Activated CD4-positive, alpha-beta T cell treated with anti-CD3 and anti-CD28 coated beads, Interleukin-2, Interleukin-4, amounts not matched to agents 100 ng/mL and 50 ng/mL, durations not matched to agents 16 hours and 8 hours (primary cell): ENCODE measurements at places on chromosomes 3 and 15.
A peak's percentile ranks its signal among the peaks of the same experiment; 100 is the strongest.

DNA sequence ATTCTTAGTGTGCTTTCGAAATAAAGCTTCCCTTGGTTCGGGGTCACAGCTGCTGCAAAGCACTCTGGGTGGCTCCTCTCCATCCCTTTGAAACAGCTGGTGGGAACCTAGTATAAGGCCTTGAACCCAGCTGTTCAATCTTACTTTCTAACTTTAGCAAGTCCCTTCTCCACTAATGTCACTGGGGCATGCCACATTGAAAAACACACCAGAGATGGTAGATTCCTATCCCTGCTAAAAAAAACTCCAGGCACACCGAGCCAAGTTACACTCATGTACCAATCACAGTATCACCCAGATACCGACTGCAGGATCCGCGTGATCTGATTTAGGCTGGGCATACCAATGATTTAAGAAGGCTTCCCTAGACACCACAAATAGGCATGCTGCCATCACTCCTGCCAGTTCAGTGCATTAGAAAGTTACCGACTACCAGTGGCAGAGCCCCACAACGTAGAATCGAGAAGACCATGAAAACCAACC, 65.0 kb downstream of the WWTR1 start:
- no peak for DNase-seq

GRCh38 chr3:42505849-42506410, 3.5 kb downstream of the VIPR1 start:
- no peak for DNase-seq

DNA sequence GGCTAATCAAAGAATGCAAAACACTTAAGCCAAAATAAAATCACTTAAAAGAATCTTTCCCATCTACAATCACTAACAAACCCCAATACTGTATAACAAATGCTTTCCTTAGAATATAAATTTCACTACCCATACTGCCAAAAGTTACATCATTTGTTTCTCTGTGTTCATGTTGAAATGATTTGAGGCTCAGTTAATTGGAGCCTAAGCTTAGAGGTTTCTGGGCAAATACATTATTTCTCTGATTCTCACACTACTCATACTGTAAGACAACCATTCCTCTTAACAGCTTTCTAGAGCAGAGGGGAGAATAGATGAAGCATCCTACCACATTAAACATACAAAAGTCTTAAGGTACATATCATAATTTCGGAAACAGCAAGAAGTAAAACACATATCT, 2.1 kb downstream of the RIOX2 start:
- no peak for DNase-seq

GRCh38 chr3:71759401-71759800, 5.7 kb downstream of the GPR27 start:
- DNase-seq: no peak

DNA sequence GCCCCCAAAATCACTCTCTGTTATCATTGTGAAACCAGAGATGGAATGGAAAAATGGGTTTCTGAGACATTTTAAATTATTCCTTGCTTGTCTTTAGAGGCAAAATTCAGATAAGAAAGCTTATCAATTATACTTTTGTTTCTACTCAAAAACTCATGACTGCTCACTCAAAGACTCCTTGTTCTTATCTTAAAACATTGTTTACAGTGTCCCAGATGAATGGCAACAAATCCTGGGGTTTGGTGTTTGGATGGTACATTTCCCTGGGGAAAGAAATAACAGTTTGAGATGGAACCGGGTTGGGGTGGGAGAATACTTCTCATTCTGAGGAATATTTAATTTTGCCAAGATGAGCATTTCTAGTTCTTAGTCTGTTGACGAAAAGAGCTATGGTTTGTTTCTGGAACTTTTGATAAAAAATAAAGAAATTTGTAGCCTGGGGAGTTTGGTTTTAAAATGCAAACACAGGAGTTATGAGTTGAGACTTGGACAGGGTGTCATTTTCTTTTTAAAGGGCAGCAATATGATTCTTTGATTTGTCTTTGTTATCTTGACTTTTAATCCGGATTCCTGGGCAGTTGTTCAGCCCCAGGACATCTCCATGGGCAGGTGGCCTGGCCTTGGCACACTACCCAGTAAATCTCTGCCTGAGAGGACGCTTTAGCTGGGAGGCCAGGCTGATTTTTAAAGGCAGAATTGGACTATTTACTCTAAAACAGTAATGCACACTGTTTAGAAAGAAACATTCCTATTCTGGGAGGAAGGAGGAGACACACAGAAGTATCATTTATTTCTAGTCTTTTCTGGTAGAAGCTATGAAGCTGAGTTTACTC, 32.4 kb downstream of the BTD start:
- DNase-seq: no peak

DNA sequence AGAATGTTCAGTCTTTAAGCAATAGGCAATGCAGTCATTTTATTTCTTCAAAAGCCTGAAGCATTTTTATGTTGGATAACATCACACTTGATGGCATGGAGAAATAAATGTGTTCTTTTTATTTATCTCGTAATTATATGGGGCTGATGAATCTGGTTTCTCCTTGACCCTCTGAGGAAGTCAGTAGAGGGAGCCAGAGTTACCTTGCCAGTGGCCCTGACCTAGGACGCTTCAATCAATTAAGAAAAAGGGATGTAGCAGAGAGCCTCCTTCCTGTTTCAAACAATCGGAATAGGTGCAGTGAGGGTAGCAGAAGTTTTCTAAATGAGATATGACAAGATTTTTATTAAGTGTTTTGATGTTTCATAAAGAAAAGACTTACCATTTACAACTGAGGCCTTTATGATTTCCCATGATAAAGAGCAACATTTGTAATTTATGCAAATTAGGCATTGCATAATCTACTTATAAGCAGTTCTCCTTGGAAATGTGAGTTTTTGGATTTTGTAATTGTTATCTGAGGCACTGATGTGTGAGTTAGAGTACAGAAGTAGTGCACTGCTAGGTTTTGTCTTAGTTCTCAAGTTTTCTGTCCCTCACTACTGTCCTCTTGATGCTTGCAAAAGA, 129.1 kb downstream of the RAP2B start:
- peak; percentile 22 for DNase-seq

- DNase-seq: no peak
Measured at GRCh38 chr3:190502946-190503345, 10.9 kb upstream of the IL1RAP start.

DNA sequence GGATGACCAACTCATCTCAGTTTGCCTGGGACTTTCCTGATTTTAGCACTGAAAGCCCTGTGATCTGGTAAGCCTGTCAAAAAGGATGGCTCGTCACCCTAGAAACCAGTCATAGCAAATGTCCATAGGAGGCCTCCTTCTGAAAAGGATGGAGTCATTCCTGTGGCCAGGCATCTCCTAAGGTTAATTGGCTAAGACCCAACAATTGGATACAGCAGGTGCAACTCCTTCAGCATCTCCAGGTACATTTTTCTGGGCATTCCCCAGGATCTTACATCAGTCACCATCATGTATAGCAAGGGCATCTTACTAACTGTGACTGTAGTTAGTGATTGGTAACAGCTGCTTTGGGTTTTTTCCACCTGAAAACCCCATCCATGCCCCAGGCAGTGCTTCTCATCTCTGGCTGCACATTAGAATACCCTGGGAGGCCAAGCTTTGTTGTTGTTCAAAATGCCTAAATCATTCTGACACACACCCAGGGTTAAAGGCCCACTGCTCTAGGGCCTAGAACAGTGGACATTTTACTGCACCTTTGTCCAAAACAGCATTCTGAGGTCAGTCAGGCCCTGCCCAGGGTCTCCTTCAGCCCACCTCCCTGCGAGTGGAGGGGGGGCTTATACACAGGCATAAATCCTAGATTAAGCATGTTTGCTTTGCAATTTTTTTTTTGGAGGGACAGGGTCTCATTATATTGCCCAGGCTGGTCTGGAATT, 28.3 kb upstream of the GALNT15 start:
- DNase-seq: no peak

GRCh38 chr3:117922039-117922438, 1112.6 kb downstream of the IGSF11 start:
- no peak for DNase-seq

- no peak for DNase-seq
Measured at GRCh38 chr15:70264014-70264582, 166.4 kb upstream of the TLE3 start.

GRCh38 chr3:15331606-15332404, 581 bp downstream of the SH3BP5 start:
- DNase-seq: no peak

DNA sequence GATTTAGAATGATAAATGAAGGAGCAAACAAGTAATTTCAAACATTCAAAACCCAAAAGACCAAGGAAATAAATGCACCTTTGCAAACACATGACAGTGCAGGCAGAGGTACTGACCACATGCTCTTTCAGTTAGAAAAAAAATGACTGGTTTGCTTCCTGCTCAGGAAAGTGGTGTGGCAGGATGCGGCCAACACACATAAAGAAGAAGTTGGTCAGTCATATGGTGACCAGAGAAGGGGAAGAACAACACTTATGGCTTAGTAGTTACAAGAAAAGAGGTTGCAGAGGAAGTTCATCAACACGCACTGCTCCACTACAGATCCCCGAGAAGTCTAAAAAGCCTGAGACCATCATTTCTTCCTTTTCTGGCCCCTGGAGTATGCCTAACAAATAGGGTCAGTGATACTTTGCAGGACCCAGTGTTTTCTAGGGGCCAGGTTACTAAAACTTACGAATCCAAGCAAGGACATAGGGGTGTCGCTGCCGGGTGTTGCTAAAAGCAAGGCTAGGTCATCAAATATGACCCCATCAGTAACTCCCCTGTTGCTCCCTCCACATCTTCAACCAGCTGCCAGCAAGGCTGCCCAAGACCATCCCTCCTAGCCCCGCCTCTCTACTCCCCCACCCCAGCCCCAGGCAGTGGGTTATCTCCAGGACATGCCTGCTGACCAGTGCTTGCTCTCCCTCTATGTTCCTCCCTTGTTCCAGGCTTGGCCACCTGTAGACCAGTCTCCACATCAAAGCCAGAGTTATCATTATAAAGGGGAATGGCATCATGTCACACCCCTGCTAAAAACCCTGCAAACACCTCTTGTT, 11.2 kb downstream of the ATP8B4 start:
- peak; percentile 90 for DNase-seq

- peak; percentile 19 for DNase-seq
Measured at GRCh38 chr15:68228971-68229385, 550 bp downstream of the CLN6 start.

GRCh38 chr3:46733026-46733800, 15.5 kb upstream of the PRSS50 start:
- DNase-seq: no peak

DNA sequence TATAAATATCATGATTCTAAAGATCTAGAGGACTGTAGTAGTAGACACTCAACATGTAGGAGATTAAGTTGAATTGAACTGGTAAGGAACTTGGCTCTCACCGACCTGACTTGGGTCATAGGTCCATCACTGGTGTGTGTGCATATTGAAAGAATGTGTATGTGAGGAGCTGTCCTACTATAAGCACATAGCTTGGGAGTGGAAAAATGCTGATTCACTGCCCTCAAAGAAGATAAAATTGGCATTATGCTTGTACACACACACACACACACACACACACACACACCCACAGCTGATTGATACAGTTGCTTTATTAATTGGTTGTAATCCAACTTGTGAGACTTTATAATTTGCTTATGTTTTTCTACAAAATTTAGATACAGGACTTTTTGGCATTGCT, 411.0 kb upstream of the NR2F2 start:
- no peak for DNase-seq

DNA sequence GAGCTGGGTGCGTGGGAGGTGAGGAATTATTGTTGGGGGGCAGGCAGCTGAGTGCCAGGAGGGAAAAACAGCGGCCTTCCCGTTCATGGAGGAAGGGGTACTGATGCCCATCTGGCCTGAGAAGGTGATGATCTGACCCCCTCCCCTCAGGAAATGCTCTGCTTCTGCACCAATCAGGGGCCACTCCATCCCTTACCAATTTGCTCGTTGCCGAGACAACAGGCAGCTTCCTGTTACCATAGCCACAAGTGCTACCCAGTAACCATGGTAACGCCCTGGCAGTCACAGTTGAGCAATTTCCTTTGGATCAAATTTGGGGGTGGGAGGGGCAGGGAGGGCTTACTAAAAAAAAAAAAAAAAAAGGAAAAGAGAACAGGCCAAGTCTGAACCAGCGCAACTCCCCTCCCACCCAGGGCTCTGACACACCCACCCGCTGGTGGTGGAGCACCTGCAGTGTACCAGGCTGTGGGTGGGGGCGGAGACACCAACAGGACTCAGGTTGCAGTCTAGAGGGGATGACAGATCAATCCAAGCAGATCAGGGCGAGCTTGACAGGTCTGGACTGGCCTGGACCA, 13.7 kb downstream of the CELF6 start:
- peak; percentile 65 for DNase-seq

DNA sequence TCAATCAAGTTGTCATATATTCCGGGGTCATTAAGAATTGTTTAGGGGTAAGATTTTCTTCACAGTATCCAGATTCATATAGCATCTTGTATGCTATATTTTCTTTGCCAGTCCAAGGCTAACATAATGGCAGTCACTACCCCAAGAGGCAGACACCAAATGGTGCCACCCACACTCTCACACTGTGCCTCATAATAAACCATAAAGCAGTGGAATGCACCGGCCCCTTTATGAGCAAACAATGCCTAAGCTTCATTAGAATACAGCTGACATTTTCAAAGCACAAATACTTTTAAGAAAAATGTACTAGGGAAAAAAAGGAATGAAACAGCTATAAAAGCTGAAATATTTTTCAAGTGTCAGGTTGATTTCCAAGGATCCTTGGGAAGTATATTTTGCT, 121.6 kb downstream of the TFDP2 start:
- DNase-seq: peak; percentile 8

DNA sequence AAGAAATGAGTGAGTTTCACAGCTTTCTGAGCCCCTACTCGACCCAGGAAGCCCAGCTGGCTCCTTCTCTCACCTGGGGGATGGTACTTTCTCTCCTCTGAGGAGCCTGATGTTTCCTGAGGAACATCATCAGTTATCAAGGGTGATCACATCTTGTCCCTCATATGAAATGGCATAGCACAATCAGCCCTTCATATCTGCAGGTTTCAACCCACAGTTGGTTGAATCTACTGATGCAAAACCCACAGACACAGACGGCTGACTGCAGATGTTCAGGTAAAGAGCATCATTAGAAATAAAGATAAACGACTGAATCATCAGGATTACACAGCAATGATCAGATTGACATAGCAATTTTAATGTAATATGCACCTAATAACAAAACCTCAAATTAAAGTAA, 93.6 kb upstream of the OSTN start:
- no peak for DNase-seq

- DNase-seq: no peak
Measured at GRCh38 chr3:141425523-141426233, 57.4 kb downstream of the ZBTB38 start.

DNA sequence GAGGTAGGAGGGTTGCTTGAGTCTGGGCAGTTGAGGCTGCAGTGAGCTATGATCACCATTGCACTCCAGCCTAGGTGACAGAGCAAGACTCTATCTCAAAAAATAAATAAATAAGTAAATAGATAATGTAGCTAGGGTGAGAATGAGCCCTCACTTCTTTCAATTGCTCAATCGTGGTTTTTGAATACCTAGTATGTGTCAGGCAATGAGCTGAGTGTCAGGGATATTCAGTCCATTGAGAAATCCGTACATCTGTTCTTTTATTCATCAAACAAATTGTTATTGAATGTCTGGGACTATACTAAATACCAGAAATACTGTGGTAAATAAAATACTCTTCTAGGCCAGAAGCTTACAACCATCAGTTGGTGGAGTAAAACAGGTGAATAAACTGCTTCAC, 6.2 kb upstream of the ZNF148 start:
- DNase-seq: no peak

GRCh38 chr3:50583897-50584296, 14.6 kb downstream of the HEMK1 start:
- DNase-seq: no peak

- no peak for DNase-seq
Measured at GRCh38 chr3:45547764-45548680, 46.5 kb upstream of the LIMD1 start.

GRCh38 chr3:138463724-138464490, 29.5 kb downstream of the ESYT3 start:
- no peak for DNase-seq
